ENCODE measurements at places on chromosomes 1 and 21. TPM values are rescaled to one million over a fixed set of nuclear protein-coding genes. Genes with fewer than 3 reads are reported as not detected.

GRCh38 chr1:91582431-91582921, 81.8 kb downstream of the CDC7 start:
- no peaks in the 10 kb centered on the region for H3K4me1 ChIP-seq
- no peak overlapping the region for H3K27ac ChIP-seq
- no peak overlapping the region for H3K4me3 ChIP-seq
- no peaks in the 10 kb centered on the region for H3K27me3 ChIP-seq
- DNase-seq: no peak

DNA sequence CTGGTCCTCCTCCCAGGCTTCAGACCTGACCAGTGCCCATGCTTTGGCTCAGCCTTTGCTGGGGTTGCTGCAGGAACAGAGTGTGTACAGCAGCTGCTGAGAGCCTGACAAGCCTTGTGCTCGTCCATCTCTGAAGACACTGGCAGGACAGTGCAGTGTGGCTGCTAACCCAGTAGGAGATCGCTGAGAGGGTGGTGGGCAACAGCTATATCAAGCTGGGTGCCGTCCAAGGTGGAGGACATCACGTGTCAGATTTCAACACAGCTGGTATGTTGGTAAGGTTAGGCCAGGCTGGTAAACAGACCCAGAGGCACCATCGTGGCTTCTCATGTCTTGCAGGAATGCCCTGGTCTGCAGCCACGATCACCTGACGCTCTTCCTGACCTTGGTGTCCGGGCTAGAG, 17.9 kb upstream of the SLC25A34 start:
- H3K36me3 ChIP-seq: peaks cover 14% of the 10 kb centered on the region
- H3K27ac ChIP-seq: no peak overlapping the region
- no peak overlapping the region for H3K4me3 ChIP-seq
- H3K27me3 ChIP-seq: no peaks in the 10 kb centered on the region

The DEPDC1 gene
- total RNA-seq: 33.0 TPM

DNA sequence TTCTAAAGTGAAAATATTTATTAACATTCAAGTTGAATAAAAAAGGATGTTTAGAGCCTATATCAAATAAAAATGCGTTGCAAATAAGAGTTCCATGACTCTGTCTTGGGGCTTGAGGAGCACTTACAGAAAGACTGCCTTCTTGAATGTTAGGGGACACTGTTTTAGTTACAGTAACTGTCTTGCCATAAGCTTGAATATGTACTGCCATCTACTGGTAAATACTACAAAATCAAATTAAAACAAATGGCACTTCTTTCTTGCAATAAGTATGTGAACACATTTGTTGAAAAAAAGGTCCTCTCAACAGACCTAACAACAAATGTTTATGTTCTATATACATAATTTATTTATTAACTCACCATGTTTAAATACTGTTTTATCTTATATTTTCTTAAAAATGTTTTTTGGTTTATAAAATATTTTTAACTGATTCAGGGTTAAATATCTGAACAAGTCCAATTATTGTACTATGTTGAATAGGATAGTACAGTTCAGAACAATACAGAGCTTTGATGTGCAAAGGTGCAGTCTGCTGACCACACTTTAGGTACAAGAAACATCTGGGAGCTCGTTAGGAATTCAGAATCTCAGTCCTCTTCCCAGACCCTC, 199.5 kb downstream of the LRRIQ3 start:
- H3K4me1 ChIP-seq: peaks cover 13% of the 10 kb centered on the region
- no peaks in the 10 kb centered on the region for H3K27me3 ChIP-seq
- H3K36me3 ChIP-seq: peaks cover 4% of the 10 kb centered on the region
- DNase-seq: no peak

The LY9 gene
- not detected for total RNA-seq

DNA sequence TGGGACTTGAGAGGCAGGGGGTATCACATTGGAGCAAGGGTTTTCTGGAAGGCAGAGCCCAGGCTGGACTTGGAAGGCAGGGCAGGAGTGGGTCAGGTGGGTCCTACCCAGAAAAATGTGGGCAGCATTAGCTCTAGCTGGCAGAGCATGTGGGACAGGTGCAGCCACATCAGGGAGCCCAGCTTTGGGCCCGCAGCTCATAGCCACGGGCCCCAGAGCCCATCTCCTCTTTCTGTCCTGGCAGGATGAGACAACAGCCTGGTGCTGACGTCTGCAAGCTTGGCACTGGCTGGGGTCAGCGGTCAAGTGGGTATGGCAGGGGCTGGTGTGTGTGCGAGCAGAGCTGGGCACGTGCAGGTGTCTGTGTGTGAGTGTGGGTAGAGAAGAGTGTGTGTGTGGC, 154.7 kb downstream of the GRIK3 start:
- no peak for DNase-seq
- H3K36me3 ChIP-seq: no peaks in the 10 kb centered on the region
- H3K27ac ChIP-seq: no peak overlapping the region
- H3K4me3 ChIP-seq: no peak overlapping the region

GRCh38 chr1:911875-912739, 11.6 kb upstream of the SAMD11 start:
- H3K36me3 ChIP-seq: peaks cover 5% of the 10 kb centered on the region
- peaks cover 76% of the 10 kb centered on the region for H3K27me3 ChIP-seq
- H3K27ac ChIP-seq: no peak overlapping the region
- no peak for DNase-seq

The KCNA10 gene
- total RNA-seq: not detected

The EFNA4 gene
- total RNA-seq: 13.9 TPM

The B4GALT3 gene
- 51.9 TPM for total RNA-seq
